ENCODE measurements at places on chromosomes 13 and 19.

DNA sequence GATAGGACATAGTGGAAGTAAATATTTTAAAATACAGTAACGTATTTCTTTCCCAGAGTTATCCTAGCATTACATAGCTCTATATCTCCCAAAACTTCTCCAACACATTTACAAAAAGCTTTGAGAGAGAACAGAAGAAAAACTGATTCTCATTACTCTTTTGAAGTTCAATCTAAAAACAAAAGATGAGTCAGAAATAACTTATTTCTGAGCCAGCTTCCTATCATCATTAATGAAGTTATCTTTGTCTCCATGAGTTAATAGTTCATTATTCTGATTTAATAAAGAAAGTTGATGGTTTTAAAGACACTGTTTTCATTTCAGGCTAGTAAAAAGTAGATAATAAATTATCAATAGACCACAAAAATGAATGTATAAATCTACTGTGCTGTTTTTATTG, 446.7 kb upstream of the SPRY2 start:
- DNase-seq = no peak

GRCh38 chr13:46751811-46752635, 44.9 kb downstream of the ESD start:
- peak; percentile 73 for DNase-seq

DNA sequence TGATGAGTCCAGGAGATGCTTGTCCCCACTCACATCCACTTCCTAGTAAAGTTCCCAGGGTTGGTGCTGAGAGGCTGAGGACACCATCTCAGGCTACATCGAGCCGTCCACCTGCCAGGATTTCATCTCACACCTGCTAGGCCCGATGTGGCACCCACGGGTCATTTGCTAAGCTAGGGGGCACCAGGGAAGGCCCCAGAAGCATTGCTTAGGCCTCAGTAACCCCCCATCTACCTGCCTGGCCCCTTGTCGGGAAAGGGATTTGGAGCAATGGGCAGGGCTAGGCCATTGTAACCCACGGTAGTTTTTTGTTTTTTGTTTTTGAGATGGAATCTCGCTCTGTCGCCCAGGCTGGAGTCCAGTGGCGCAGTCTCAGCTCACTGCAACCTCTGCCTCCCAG, 51.8 kb downstream of the F2RL3 start:
- DNase-seq = no peak

- no peak for DNase-seq
Observed at GRCh38 chr19:31107096-31107495, 242.1 kb downstream of the TSHZ3 start.

- no peak for DNase-seq
Observed at GRCh38 chr13:65330691-65331090, 1899.4 kb downstream of the PCDH9 start.

GRCh38 chr19:48310227-48310626, 15.1 kb upstream of the EMP3 start:
- no peak for DNase-seq

- DNase-seq = no peak
Observed at GRCh38 chr13:44199627-44200207, 173.9 kb upstream of the SERP2 start.

DNA sequence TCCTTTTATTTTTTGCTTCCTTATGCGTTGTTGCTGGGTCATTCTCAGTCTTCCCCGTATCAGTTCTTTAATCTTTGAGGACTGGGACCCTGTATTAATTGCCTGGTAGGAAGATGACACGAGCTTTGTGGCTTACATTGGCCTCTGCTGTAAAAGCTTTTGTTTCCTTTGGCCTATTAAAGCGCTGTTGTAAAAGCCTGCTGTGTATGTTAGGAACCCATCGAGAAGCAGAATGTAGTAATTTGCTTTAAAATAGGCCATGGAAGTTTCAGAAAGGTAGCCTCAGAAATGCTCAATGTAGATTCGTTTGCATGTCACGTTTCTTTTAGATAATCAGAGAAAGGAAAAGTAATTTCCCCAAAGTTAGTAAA, 257.5 kb upstream of the STARD13 start:
- DNase-seq = no peak

- DNase-seq = no peak
Observed at GRCh38 chr19:17748884-17749638, 2.2 kb upstream of the FCHO1 start.

DNA sequence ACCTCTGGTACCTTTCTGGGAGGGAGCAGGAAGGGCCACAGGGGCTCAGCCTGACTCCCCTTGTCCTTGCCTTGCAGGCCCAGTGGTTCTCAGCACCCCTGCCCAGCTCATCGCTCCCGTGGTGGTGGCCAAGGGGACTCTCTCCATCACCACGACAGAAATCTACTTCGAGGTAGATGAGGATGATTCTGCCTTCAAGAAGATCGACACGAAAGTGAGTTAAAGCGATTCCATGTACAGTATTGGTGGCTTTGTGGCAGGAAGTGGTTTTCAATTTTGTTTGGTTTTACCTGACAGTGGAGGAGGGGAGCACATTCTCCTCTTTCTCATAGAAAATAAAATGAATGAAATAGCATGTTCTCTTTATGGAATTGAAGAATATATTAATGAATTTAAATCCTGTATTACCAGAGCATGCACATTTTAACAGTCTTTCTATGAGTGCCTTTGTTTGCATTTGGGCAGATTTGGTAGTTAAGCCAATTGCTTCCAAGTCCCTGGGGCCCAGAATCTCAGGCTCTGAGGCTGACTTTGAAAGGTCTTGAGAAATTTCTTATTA, 4.1 kb downstream of the MAB21L1 start:
- DNase-seq = no peak

DNA sequence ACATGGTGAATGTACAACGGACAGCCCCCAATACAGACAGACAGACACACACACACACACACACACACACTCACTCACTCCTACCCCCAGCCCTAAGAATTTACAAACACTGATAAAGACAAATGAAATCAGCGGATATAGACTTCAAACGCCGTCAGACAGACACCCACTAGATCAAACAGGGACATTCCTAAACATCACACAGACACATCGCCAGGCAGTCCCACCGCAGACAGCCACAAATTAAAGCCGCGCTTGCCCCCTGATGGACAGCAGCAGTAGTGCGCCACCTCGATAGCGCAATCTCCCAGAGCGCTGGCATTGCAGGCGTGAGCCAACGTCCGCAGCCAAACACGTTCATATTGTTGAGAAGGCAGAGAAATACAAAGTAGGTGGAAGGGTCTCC, 24.7 kb upstream of the ADGRE1 start:
- peak; percentile 87 for DNase-seq

GRCh38 chr13:79917628-79918027, 423.3 kb downstream of the SPRY2 start:
- no peak for DNase-seq

DNA sequence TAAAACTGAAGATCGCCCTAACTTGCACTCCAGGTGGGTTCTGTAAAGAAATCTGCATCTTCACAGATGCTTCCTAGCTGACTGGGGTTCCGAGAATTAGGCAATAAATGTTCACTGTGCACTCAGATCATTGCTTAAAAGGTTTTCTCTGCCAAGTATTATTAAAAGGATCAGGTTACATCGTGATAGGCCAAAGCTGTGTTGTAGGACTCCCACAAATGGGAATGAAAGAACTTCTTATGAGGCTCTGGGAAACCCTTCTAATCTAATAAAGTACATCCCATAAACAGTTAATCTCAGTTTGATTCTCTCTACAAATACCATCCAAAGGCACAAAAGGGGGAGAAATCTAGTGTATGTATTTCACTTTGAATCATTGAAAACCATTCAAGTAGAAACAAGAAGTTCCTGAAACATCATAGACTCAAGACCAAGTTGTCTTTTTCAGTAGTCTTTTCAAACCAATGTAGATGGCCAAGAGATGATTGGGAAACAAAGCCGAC, 7.1 kb upstream of the POU4F1 start:
- no peak for DNase-seq

DNA sequence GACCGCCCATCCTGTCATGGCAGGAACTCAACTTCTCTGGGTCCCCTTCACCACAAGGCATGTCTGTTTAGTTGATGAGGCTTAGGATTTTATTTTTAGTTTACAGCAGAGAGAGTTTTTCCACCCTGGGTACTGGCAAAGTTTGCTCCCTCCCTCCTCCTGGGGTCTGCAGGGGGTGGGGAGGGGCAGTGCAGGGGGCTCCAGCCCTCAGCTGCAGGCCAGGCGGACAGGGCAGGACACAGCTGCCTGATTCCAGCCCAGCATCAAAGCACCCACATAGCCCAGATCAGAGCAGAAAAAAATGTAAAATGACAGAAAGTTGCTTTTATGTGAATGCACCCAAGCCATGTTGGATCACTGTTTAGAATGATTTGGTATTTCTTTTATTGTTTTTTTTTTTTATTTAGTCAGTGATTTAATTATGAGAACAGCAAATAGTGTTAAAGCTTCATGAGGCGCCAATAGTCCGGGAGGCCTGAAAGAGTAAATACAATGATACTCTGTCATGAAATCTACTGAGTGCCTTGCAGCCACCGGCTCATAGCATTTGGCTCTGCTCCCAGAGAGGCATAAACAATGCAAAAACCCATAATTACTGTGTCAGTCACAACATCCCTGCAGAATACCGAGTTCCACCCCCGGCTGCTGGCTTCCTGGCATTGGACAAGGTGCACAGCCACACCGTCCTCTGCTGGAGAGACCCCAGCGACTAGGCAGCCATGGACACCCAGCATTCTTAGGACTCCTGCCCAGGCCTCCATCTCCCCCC, 923.5 kb downstream of the UQCRFS1 start:
- DNase-seq = no peak

All from CD8-positive, alpha-beta T cell (primary cell).